GM23248 (cell line): ENCODE measurements at places on chromosomes 1 and 21.
A peak's percentile ranks its signal among the peaks of the same experiment; 100 is the strongest.

GRCh38 chr1:37015713-37016112, 18.6 kb downstream of the GRIK3 start:
- H3K4me1 ChIP-seq: no peaks in the 10 kb centered on the region
- no peak for DNase-seq
- H3K27ac ChIP-seq: no peak overlapping the region
- H3K36me3 ChIP-seq: no peaks in the 10 kb centered on the region
- no peak overlapping the region for H3K4me3 ChIP-seq

GRCh38 chr1:248818505-248819374, 7.0 kb downstream of the SH3BP5L start:
- H3K4me1 ChIP-seq: peaks cover 46% of the 10 kb centered on the region
- H3K36me3 ChIP-seq: peaks cover 31% of the 10 kb centered on the region
- no peaks in the 10 kb centered on the region for H3K27me3 ChIP-seq
- no peak for DNase-seq
- H3K4me3 ChIP-seq: no peak overlapping the region

DNA sequence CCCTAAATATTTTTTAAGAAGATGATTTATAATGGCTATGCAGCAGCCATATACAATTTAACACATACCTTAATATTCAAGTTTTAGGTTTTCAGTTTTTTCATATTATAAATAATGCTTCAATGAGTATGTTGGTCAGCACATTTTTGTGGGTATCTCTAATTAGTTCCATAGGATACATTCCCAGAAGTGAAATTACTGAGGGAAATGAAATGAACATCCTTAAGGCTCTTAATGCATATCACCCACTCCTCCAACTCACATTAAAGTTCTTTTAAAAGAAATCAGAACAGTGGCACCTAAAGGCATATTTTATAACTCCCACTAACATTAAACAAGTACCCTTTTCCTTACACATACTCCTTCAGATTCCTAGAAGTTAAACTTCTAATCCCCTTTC, 56.1 kb downstream of the EYA3 start:
- DNase-seq: no peak
- H3K4me1 ChIP-seq: peaks cover 33% of the 10 kb centered on the region
- no peak overlapping the region for H3K4me3 ChIP-seq

DNA sequence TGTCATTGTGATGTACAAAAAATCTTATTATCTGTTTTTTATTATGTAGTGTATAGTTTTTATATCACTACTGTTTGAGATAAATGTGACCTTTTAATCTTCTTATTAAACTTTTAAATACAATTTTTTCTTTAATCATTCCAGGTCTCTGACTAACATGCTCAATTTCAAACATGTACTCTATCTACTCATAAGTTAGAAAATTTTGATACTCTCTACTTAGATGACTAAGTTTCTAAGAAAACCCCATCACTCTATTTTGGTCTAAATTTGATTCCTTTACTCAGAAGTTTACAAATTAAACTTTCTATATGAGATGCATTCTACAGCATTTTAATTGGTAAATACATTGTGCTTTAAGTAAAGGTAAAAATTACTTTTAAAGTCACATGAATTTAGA, 544.0 kb downstream of the PTBP2 start:
- no peak overlapping the region for H3K27ac ChIP-seq
- no peaks in the 10 kb centered on the region for H3K36me3 ChIP-seq
- DNase-seq: no peak
- no peaks in the 10 kb centered on the region for H3K27me3 ChIP-seq
- no peaks in the 10 kb centered on the region for H3K4me1 ChIP-seq
- H3K4me3 ChIP-seq: no peak overlapping the region

GRCh38 chr21:17789656-17790055, 29.5 kb downstream of the C21orf91 start:
- peaks cover 10% of the 10 kb centered on the region; the same call in 1 of the 2 replicates for H3K36me3 ChIP-seq
- H3K4me1 ChIP-seq: no peaks in the 10 kb centered on the region
- no peaks in the 10 kb centered on the region for H3K27me3 ChIP-seq
- no peak overlapping the region for H3K4me3 ChIP-seq
- no peak overlapping the region for H3K27ac ChIP-seq

DNA sequence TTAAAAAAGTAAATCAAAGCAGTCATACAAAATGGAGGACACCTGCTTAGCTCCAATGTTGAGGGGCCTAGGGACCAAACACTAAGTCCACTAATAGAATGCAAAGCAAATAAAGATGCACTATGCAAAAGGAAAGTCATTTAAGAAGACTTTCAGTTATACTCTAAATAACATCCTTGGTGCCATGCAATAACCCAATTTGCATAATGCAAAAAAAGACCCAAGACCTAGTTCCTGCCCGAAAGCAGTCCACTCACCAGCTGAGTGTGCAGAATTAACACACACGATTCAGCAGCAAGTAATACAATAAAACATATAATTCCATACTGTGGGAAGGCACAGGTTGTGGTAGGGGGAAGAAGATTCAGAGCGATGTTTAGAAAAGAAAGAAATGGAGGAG, 101.8 kb downstream of the TGFBR3 start:
- peaks cover 34% of the 10 kb centered on the region for H3K4me1 ChIP-seq
- DNase-seq: no peak
- H3K27ac ChIP-seq: no peak overlapping the region
- H3K4me3 ChIP-seq: no peak overlapping the region
- H3K36me3 ChIP-seq: no peaks in the 10 kb centered on the region

DNA sequence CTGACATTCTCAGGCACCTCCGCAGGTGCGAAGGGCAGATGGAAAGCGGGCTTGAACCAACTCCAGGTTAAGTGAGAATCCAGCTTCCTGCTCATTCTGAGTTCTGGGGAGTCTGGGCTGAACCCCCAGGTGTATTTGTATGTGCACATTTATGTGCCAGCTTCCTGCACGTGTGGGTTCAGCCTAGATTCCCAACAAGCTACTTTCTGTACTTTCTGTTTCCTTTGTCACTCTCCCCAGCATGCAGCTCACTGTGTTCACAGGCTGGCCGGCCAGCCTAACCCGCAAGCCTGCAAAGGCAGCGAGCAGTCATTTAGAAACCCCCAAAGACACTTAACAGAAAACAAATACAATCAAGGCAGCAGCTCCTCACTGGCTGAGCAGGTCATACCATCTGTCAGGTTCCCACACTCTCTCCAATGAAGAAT, 1.3 kb upstream of the IL19 start:
- H3K4me1 ChIP-seq: 0 out of 2 replicates have a peak, but pooled peaks cover 17% of the 10 kb centered on the region
- H3K27me3 ChIP-seq: no peaks in the 10 kb centered on the region
- no peak for DNase-seq
- no peaks in the 10 kb centered on the region for H3K36me3 ChIP-seq

DNA sequence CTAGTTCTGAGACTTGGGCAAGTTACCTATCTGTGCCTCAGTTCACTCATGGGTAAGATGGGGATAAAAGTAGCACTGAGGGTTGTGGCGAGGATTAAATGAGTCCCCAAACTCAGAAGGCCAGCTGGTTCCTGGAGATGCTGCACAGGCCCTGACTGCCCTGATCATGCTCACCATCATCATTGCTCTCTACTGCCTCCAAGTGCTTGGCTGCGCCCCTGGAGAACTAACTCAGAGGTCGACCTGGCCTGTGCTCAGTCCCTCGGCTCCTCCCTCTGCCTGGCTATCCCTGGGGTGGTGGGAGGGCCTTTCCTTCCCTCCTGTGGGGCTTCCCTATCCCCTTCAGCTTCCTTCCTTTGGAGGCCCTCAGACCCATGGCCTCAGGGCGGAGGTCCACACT, 5.6 kb downstream of the SLC5A9 start:
- 0 out of 2 replicates have a peak, but pooled peaks cover 2% of the 10 kb centered on the region for H3K27me3 ChIP-seq
- no peak overlapping the region for H3K4me3 ChIP-seq
- H3K4me1 ChIP-seq: no peaks in the 10 kb centered on the region
- H3K27ac ChIP-seq: no peak overlapping the region
- DNase-seq: peak; percentile 15
- H3K36me3 ChIP-seq: no peaks in the 10 kb centered on the region

DNA sequence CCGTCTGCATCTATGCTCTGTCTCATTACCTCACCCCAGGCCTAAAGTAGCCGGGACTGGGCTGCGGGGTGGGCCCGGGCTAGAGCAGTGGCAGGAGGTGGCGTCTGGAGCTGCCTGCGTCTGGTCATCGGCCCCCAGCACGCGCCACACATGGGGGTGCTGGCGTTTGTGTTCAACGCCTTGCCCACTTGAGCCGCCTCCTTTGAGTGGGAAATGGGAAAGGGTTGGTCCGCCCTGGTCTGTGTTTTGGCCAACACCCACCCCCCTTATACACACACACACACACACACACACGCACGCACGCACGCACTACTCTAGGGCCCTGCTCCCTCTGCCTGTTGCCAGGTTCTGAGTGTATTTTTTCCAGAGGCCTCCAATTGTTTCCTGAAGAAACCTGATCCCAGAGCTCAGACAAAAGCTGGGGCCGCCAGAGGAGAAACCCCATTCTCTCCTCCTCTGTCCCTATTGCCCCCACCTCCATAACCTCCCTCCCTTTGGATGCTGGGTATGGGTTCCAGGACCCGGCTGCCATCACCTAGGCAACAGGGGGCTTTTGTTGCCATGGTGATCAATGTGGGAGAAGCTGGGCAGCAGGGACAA, 10.1 kb downstream of the VANGL2 start:
- H3K4me1 ChIP-seq: no peaks in the 10 kb centered on the region
- no peaks in the 10 kb centered on the region for H3K36me3 ChIP-seq
- peaks cover 38% of the 10 kb centered on the region for H3K27me3 ChIP-seq
- DNase-seq: peak; percentile 17
- no peak overlapping the region for H3K4me3 ChIP-seq
- H3K27ac ChIP-seq: no peak overlapping the region

GRCh38 chr1:162937716-162938395, 76.9 kb upstream of the CCDC190 start:
- no peak for DNase-seq
- no peak overlapping the region for H3K4me3 ChIP-seq
- no peak overlapping the region for H3K27ac ChIP-seq
- H3K36me3 ChIP-seq: no peaks in the 10 kb centered on the region
- H3K27me3 ChIP-seq: no peaks in the 10 kb centered on the region
- peaks cover under 1% of the 10 kb centered on the region; the same call in 1 of the 2 replicates for H3K4me1 ChIP-seq

GRCh38 chr1:230394134-230394533, 32.0 kb downstream of the PGBD5 start:
- H3K36me3 ChIP-seq: no peaks in the 10 kb centered on the region
- no peak for DNase-seq
- no peaks in the 10 kb centered on the region for H3K4me1 ChIP-seq
- no peak overlapping the region for H3K27ac ChIP-seq
- no peak overlapping the region for H3K4me3 ChIP-seq

- no peaks in the 10 kb centered on the region for H3K27me3 ChIP-seq
- no peak overlapping the region for H3K27ac ChIP-seq
- H3K36me3 ChIP-seq: peaks cover 47% of the 10 kb centered on the region
- H3K4me3 ChIP-seq: no peak overlapping the region
- peaks cover 6% of the 10 kb centered on the region for H3K4me1 ChIP-seq
Observed at GRCh38 chr1:42926879-42927242, 31.8 kb downstream of the SLC2A1 start.

GRCh38 chr1:220884981-220885918, 6.0 kb downstream of the HLX start:
- H3K4me3 ChIP-seq: no peak overlapping the region
- peaks cover 11% of the 10 kb centered on the region for H3K4me1 ChIP-seq
- DNase-seq: no peak
- H3K27me3 ChIP-seq: no peaks in the 10 kb centered on the region
- peaks cover 38% of the 10 kb centered on the region for H3K36me3 ChIP-seq
